ENCODE measurements at places on chromosomes 5 and 9.

- DNase-seq = peak; percentile 63
These were observed 380.1 kb upstream of the TUSC1 start for GRCh38 chr9:26058111-26058895.

GRCh38 chr5:118597543-118597942 lies 390.8 kb downstream of the DTWD2 start:
- peak; percentile 6 for DNase-seq

- DNase-seq = no peak
These were observed 3.5 kb downstream of the CRB2 start for GRCh38 chr9:123359546-123359945.

DNA sequence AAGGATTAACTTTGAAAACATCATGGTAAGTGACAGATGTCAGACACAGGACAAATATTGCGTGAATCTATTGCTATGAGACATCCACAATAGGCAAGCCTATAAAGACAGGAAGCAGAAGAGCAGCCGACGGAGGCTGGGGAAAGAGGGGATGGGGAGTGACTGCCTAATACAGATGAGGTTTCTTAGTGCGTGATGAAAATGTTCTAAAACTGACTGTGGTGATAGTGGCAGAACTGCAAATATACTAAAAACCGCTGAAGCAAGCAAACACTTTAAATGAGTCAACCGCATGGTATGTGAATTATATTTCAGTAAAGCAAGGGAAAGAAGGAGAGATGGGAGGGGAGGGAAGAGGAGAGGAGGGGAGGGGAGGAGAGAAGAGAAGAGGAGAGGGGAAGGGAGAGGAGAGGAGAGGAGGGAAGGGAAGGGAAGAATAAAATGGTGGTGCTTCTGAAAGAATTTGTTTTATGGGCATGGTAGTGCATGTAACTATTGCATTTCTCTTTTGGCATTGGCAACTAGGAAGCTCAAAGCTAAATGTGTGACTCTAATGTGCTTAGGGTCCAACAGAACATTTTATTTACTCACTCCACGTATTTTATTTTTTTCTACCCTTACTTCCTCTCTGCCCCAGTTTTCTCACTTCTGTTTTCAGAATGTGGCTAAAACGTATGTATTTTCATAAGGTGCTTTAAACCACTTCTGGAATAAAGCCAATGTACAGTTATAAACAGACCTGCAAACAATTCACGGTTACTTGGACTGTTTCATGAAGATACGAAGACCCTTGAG lies 21.3 kb downstream of the AKNA start:
- DNase-seq = peak; percentile 84

- no peak for DNase-seq
These were observed 1116.0 kb upstream of the SEMA6A start for GRCh38 chr5:117690612-117691011.

GRCh38 chr5:119470851-119471451 lies 18.7 kb downstream of the HSD17B4 start:
- DNase-seq = peak; percentile 56

- DNase-seq = no peak
These were observed 458.5 kb downstream of the RAB3C start for GRCh38 chr5:59041355-59041754.
